ENCODE measurements at places on chromosomes 11 and 22. TPM values are rescaled to one million over a fixed set of nuclear protein-coding genes. Genes with fewer than 3 reads are reported as not detected.

- DNase-seq = peak; percentile 14
Observed at GRCh38 chr11:45233121-45233803, 52.9 kb downstream of the SYT13 start.

GRCh38 chr22:25419247-25420113 lies 145.0 kb upstream of the GRK3 start:
- DNase-seq = no peak

GRCh38 chr11:5291207-5291838 lies 10.4 kb downstream of the OR51B4 start:
- DNase-seq = peak; percentile 52

- no peak for DNase-seq
Observed at GRCh38 chr11:1109101-1109917, 34.6 kb downstream of the MUC2 start.

- no peak for DNase-seq
Observed at GRCh38 chr11:104650234-104650633, 248.0 kb downstream of the CASP12 start.

DNA sequence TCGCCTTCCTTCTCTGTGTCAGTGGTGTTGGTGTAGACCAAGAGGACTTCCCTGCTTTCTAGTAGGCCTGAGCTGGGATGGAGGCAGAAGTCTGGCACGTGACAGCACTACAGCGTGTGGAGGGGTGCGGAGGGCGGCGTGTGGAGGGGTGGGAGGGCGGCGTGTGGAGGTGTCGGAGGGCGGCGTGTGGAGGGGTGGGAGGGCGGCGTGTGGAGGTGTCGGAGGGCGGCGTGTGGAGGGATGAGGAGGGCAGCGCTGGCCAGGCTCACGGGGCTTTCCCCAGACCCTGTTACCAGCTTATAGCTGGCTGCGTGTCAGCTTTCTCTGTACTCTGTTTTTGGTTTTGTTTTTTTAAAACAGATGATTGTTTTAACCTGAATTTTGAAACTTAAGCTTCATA lies 45.7 kb upstream of the CTTN start:
- DNase-seq = no peak

- no peak for DNase-seq
Observed at GRCh38 chr22:49146511-49146910, 681.2 kb downstream of the BRD1 start.

- no peak for DNase-seq
Observed at GRCh38 chr11:72930008-72930407, 115.8 kb downstream of the ATG16L2 start.

DNA sequence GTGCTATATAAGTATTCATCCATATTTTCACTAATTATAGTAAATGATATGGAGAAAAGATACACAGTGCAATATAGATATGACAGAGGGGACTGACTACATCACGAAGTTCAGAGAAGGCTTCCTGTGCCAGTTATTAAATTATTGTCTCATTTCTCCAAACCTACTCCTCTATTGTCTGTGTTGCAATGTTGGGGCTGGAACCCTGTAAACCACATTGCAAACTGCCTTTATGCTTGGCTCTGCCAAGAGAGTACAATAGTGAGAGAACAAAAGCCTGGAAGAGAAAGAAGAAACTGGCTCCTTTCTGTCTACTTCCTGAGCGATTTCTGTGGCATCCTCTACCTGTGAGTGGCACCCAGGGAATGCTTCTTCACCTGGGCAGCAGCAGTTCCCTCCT lies 46.4 kb downstream of the ME3 start:
- DNase-seq = no peak

The TOMT gene
- total RNA-seq = not detected

The HRAS gene
- 199 TPM for total RNA-seq

The MMP7 gene
- total RNA-seq = 0.11 TPM

The ENTHD1 gene
- total RNA-seq = not detected

The L3MBTL2 gene
- 20.6 TPM for total RNA-seq

The HEPHL1 gene
- 114 TPM for total RNA-seq

The TMEM86A gene
- 0.71 TPM for total RNA-seq

The BBS1 gene
- total RNA-seq = 12.8 TPM

The MMP13 gene
- total RNA-seq = not detected

The CD59 gene
- total RNA-seq = 670 TPM

The MUC5AC gene
- not detected for total RNA-seq

The USP2 gene
- total RNA-seq = 0.27 TPM

The ANO1 gene
- total RNA-seq = 71.4 TPM

The TCN2 gene
- 1.8 TPM for total RNA-seq

Data from foreskin keratinocyte (primary cell).